Suprapubic skin (tissue), 4 donors: ENCODE measurements at places on chromosomes 5 and 9.

DNA sequence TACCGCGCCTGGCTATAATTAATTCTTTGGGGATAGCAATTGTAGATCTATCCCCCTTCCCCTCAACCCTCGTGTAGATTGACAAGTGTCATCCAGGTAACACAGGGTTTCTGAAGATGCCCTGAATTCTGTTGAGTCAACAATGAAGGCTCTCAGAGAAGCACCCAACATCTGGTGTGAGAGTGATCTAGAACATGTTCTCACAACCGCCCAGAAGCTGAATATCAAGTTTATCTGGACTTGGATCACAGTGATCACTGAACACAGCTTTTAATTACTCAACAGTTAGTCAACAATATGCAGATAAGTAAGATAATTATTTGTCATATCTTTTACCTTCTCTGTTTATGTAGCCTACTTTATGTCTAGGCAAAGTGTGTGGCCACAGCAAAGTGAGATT, 204.2 kb upstream of the RGMB start:
- no peak for DNase-seq

DNA sequence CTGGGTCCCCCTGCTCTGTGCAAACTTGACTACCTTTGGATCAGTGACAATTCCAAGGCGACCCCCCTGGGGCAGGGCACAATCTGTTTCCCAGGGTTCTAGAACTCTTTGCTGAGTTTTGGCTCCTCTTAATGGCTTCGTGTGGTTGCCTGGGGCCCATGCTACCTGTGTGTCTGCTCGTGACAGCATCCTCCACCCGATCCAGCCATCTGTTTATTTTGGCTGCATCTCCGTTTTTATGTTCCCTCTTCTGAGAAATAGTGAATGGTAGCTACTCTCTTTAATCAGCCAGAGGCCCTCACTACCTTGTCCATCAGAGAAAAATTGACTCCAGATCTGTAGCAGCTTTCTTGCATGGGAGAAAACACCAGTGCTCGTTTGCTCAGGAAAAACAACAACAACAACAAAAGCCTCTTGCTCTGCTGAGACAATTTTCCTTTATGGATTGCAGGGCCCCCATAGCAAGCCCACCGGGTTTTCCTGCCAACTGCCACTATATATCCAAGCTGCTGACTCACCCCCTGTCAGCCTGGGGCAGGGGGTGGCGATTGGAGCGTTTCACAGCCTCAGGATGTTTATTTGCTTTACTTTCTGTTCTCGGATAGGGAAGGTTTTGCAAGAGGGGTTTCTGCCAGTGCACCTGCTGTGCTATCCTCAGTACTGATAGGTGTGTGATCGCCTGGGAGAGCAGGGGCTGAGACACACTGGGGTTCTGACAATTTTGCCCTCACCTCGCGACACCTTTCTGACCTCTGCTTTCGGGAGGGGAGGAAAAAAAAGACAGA, 607.8 kb downstream of the BNC2 start:
- DNase-seq: no peak

- DNase-seq: no peak
Observed at GRCh38 chr5:26749829-26750228, 288.6 kb downstream of the CDH9 start.

DNA sequence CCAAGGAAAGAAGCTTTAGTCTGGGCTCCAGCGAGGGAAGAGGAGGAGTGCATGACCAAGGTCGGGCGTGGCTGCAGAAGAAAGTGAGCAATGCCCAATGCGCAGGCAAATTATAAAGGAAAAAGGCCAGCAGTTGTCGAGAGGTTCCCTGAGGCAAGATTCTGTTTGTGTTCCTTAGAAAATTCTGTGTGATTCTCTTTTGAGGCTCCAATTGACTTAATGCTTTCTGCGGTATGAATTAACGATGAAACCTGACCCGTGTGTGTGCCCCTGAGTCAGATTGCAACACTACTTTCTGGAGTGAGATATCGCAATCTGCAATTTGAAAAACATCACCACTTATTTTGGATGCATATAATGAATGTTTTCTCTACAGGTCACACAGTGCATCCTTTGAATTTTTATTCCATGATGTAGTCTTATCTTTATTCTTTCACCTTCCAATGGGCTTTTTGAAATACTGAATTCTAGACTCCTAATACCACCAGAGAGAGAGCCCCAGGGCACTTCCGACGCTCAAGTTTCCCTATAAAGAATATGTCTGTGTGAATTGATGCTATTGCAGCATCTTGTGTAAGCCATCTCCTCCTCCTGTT, 117.9 kb upstream of the IL6ST start:
- DNase-seq: no peak

DNA sequence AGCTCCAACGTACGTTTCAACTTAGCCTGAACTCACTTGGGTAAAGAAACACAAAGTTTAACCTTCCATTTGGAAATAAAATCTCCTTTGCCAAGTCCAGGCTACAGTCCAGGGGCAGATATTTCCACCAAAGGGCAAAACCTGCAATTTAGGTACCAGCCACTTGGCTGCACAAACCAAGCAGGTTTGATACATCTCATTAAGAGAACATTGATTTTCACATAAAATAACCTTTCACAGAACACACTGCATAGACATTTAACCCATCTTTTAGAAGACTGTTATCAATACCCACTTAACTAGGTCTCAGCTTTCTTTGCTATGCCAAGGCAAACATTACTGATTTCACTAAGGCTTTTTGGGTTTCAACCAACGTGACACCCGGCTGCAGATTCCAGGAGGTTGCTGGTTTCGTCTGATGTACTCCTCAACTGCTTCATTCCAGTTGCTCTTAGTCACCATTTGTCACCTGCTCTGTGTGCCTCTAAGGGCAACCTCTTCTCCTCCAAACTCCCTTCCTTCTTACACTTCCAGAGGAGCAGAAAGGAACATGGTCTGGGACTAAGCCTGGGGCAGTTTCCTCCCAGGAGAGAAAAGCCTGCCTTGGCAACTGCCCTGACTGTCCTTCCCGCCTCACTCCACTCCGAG, 67.1 kb downstream of the EPB41L4B start:
- DNase-seq: no peak

DNA sequence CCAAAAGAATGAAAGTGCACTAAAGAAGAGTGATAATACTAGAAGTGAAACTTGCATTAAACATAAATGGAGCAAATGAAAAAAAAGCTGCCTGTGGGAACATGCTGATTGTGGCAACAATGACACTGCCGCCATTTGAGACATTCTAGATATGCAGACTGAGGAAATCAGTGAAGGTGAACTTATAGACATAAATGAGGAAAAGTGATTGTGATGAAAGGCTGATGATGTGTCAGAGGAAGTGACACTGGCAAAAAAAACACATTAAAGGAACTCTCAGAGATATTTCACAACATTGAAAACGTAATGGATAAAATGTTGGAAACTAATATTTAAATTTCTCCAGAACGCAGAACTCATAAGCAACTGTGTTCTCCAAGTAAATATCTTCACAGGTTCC, 1.2 kb downstream of the ERCC8 start:
- DNase-seq: no peak

DNA sequence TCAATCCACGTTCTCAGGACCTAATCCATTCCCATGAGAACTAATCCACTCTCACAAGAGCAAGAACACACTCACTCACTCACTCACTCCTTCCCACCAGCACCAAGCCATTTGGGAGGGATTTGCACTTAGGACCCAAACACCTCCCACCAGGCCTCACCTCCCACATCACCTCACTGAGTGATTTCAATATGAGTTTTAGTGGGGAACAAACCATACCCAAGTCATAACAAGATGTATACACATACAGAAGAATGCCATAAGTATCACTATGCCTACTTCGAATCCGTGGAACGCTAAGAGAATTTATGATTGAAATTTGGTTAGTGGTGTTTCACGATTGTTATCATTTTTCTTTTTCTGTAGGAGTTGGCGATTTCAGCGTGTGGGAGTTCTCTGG, 29.3 kb upstream of the CTSL start:
- no peak for DNase-seq

DNA sequence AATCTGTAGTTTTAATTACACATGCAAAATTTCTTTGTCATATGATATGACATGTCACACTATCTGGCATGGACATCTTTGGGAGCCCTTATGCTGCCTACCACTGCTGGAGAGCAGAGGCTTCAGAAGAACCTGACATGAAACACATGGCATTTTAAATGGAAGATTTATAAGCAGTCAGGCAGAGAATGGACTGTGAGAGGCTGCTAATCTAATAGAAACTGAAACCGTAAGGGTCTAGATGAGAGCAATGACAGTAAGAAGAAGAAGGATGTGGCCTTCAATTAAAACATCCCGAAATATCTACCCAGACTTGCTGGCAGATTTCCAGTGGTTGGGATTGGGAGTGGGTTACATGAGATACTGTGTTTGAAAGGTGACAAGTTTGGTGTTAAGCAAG, 149.8 kb downstream of the MACIR start:
- no peak for DNase-seq

GRCh38 chr5:139017624-139018023, 142.5 kb upstream of the LRRTM2 start:
- DNase-seq: no peak

DNA sequence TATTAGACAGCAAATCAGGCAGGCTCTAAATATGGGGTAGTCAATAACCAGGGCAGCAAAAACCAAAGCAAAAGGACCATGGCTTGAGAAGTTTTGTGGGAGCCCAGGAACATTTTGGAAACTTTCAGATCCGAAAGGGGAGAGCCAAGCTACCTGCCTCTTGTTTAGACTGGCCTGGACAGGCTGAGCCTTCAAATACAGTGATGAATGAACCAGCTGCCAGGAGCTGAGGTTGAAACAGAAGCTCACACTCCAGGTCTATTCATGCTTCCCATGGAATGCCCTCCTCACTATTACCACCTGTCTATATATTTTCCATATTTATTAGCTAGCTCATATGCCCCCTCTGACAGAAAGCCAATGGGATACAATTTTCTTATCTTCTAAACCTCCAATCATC, 150.8 kb upstream of the SLC44A1 start:
- no peak for DNase-seq

GRCh38 chr5:139901251-139901575, 105.6 kb downstream of the PSD2 start:
- no peak for DNase-seq

DNA sequence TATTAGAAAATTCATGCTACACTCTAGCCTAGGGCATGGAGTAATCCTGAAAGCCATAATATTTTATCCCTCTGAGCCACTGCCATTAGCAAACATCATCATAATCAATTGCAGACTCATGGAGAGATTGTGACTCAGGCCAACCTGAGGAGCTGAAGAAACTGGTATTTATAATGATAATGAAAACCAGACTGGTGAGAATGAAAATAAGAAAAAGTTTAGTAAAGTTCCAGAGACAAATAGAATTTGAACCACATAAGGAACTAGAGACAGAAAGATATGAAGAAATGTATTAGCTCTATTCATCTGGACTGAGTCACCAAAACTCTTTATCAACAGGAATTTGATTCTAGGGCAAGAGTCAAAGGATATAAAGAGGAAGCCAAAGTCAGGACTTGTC, 158.7 kb downstream of the DRD1 start:
- DNase-seq: no peak

DNA sequence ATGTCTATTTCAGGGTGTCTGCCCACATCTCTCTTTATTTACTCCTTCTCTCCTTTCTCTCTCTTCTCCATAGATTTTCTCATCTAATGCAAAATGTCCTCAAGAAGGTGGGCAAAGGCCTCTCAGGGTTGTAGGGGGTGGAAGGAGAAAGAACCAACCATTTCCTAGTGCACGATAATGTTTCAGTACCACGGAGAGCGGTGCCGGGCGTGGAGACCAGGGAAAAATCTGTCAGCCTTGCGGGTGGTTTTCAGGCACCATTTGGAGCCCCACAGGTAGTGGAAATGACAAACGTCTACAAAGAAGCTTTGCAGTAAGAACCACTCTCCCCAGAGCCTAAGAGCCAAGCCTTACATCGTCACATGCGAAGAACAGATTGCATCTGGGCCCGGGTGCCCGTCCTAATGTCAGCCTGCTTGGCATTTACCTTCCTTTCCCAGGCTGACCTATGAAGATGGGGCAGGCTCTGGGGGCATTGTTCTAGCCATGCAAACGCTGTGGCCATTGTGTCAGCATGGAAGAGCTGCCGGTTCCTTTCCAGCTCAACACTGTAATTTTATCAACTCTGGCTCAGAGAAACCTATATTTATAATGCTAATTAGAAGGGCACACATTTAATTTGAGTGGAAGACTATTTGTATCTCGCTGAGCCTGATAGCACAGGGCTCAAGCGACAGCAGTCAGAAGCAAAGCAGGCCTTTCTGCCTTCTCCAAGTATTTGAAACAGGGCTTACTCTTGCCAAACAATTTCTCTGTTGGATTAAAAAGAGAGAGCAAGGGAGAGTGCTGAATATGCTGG, 430.1 kb upstream of the WWC1 start:
- DNase-seq: no peak

GRCh38 chr5:171081319-171081718, 219.5 kb downstream of the RANBP17 start:
- no peak for DNase-seq

DNA sequence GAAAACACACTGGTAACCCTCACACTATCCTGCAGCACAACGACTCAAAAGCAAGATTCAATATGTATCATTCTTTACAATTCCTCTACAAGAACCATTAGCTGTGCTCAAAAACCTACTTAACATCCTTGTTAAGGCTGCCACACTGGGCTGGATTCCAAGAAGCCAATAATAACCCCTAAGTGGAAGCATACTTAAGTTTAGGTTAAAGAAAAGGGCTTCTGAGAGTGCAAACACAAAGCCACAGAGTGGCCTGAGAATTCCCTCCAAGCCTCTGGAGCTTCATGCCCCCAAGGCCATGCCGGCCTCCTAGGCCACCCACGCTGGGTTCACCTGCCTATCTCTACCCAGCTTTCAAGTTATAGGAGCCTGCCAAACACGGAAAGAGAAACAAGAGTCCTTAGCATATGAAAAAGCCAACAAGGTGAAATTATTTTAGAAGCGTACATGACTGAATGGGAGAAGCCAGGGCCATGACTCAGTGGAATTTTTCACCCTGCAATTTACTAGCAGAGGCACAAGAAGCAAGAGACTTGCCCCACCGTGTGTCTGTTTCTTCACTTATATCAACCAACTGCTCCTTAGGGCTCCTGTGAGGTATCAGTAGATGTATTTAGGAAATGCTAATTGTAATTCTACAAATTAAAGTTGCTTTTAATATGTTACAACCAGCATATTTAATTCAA, 293.0 kb downstream of the SPOCK1 start:
- no peak for DNase-seq

GRCh38 chr5:159825551-159826051, 90.7 kb upstream of the ADRA1B start:
- DNase-seq: no peak

GRCh38 chr5:143397302-143398052, 6.0 kb downstream of the NR3C1 start:
- DNase-seq: no peak

- no peak for DNase-seq
Observed at GRCh38 chr5:144142824-144143162, 27.7 kb downstream of the YIPF5 start.

DNA sequence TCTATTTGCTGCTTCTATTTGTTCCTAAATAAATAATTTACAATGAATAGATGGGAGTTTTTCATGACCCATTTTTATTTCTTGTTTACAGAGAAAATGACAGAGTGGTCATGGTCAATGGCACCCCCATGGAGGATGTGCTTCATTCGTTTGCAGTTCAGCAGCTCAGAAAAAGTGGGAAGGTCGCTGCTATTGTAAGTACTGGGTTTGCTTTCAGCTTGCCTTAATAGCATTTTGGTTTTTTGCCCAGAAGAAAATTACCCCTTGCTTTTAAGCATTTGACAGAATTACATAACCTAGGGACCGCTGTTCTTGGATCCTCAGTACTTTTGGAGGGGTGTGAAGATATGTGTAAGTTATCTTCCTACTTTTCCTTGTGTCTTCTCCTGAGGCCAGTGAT, 44.1 kb downstream of the TJP2 start:
- no peak for DNase-seq
